ENCODE measurements at places on chromosomes 6 and 20. TPM values are rescaled to one million over a fixed set of nuclear protein-coding genes. Genes with fewer than 3 reads are reported as not detected.

Gene BPI
- total RNA-seq: not detected

Gene HLA-DQB2
- not detected for total RNA-seq

Gene BLOC1S5
- total RNA-seq: 9.7 TPM

Gene TBP
- total RNA-seq: 15.1 TPM

Gene SLC22A2
- total RNA-seq: 0.05 TPM

Gene EFCAB8
- not detected for total RNA-seq

Gene FRK
- total RNA-seq: 1.4 TPM

Gene HSF2
- total RNA-seq: 6.5 TPM

Gene EPPIN
- not detected for total RNA-seq

Gene OR12D3
- not detected for total RNA-seq

Gene FAM229B
- 11.1 TPM for total RNA-seq

Gene NXT1
- 70.5 TPM for total RNA-seq

Gene GPLD1
- total RNA-seq: 1.1 TPM

Gene DBNDD2
- 28.0 TPM for total RNA-seq

Gene OTOR
- not detected for total RNA-seq

Gene ZNF391
- 0.16 TPM for total RNA-seq

Gene C6orf58
- not detected for total RNA-seq

All from A549 treated with Hydrocortisone at 1 μM for 4 hours (cell line).